ENCODE measurements at places on chromosomes 12 and 14.

- no peaks in the 10 kb centered on the region for H3K4me1 ChIP-seq
- no peaks in the 10 kb centered on the region for H3K36me3 ChIP-seq
- H3K27ac ChIP-seq: peak overlapping the region; percentile 34
- no peak for DNase-seq
- peak overlapping the region; percentile 27 for H3K4me3 ChIP-seq
Observed at GRCh38 chr14:56310643-56311042, 192.4 kb downstream of the PELI2 start.

GRCh38 chr14:72450473-72451044 is 443.3 kb downstream of the DPF3 start:
- H3K27me3 ChIP-seq: no peaks in the 10 kb centered on the region
- DNase-seq: no peak

DNA sequence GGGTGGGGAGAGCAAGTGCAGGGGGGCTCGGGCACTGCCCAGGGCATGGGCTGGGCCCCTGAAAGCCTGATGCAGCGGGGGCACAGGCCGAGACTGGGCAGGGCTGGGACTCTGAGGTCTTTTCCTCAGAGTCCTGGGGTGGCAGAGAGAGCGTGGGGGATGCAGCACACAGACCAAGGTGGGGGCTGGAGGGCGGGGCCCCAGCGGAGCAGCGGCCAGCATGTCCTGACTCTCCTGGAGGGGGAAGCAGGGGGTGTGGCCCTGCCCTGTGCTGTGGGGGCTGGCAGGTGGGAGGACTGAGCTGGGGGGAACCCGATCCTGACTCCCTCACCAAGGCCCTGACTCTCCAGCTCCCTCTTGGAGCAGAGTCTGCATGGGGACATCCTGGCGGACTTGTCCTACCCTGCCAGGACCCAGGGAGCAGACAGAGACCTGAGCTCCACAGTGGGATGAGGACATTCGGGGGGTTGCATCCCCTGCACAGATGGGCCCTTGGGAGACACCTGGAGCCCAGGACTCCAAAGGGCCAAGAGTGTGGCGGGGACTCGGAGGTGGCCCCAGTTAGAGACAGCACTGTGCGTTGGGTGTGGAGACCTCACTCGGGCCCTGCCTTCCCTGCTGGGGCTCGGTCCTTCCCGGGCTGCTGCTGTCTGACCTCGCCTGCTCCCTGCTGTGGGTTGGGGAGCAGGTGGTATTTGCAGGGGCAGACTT is 326.1 kb downstream of the TMEM121 start:
- no peaks in the 10 kb centered on the region for H3K27me3 ChIP-seq
- no peaks in the 10 kb centered on the region for H3K36me3 ChIP-seq
- no peaks in the 10 kb centered on the region for H3K4me1 ChIP-seq
- H3K4me3 ChIP-seq: no peak overlapping the region
- no peak overlapping the region for H3K27ac ChIP-seq

DNA sequence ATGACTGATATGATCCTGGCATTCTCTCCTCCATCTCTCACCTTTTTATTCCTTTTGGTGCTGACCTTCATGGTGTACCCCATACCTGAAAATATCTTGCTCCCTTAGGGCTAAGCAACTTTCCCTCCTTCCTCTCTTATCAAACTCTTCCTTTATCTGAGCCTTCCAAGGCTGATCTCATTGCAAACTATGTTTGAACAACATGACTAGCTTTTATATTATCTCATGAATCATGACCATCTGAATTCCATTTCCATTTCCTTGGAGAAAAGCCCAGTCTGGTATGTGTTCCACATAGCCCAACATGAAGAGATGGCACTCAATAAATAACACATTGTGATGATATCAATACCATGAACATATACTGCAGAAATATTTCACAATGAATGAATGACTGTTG is 111.6 kb downstream of the TSPAN8 start:
- H3K4me1 ChIP-seq: no peaks in the 10 kb centered on the region
- no peaks in the 10 kb centered on the region for H3K36me3 ChIP-seq
- H3K4me3 ChIP-seq: no peak overlapping the region
- no peaks in the 10 kb centered on the region for H3K27me3 ChIP-seq
- H3K27ac ChIP-seq: no peak overlapping the region

DNA sequence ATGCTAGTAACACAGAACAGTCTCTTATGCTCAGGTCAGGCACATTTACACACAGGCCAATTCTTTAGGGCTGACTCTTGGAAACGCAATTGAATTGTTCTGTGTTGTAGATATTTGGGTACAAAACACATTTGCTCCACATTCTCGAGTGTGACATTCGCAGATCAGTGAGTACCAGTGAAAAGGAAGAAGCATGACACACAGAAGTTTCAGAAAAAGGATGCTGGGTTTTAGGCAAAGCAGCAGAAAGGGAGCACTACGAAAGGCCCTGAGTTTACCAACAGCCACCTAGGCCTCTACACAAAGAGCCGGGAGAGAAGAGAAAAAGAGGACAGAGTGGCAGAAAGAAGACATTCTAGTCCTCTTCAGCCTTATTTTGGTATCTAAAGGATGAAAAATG is 254.4 kb upstream of the BTG1 start:
- H3K4me1 ChIP-seq: no peaks in the 10 kb centered on the region
- H3K27ac ChIP-seq: no peak overlapping the region
- no peak overlapping the region for H3K4me3 ChIP-seq
- H3K36me3 ChIP-seq: no peaks in the 10 kb centered on the region
- H3K27me3 ChIP-seq: no peaks in the 10 kb centered on the region

DNA sequence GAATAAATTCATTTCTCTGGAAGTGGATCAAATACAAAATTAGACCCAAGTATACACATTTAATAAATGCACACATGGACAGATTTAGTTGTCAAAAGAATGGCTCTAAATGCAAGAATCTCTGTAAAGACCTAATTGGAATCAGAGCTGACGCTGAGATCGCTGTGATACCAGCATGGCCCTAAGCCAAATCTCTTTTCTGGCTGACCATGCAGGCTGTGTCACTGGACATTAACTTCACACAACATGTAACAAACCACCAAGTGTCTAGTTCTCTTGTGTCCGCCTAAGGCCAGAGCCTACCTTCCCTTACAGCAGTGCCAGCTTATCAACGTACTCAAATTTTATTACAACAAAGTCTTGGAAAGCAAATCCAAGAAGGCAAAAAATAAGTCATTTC is 127.5 kb downstream of the MED13L start:
- no peak overlapping the region for H3K27ac ChIP-seq
- H3K27me3 ChIP-seq: no peaks in the 10 kb centered on the region
- no peak overlapping the region for H3K4me3 ChIP-seq
- no peaks in the 10 kb centered on the region for H3K36me3 ChIP-seq

DNA sequence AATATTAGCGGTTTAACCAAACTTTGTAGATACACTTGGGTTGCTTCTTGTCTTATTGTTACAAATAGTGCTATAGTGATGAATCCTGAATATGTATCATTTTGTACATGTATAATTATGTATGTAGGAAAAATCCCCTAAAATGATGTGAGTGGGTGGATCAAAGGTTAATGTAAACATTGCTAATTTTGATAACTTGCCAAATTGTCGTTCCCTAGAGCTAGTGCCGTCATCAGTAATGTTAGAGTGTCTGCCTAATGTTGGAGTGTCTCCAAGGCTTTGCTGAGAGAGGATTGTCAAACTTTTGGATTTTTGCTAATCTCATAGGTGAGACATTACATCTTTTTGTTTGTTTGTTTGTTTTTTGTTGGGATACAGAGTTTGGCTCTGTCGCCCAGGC is 44.4 kb downstream of the AEBP2 start:
- H3K27ac ChIP-seq: peak overlapping the region; percentile 30
- peaks cover 10% of the 10 kb centered on the region for H3K4me1 ChIP-seq
- H3K36me3 ChIP-seq: peaks cover 4% of the 10 kb centered on the region
- DNase-seq: no peak
- no peak overlapping the region for H3K4me3 ChIP-seq
- no peaks in the 10 kb centered on the region for H3K27me3 ChIP-seq

- no peaks in the 10 kb centered on the region for H3K36me3 ChIP-seq
- H3K4me3 ChIP-seq: no peak overlapping the region
- no peaks in the 10 kb centered on the region for H3K4me1 ChIP-seq
- H3K27me3 ChIP-seq: no peaks in the 10 kb centered on the region
- no peak overlapping the region for H3K27ac ChIP-seq
Observed at GRCh38 chr12:67415473-67415872, 146.3 kb downstream of the CAND1 start.

- peaks cover 10% of the 10 kb centered on the region for H3K4me1 ChIP-seq
- no peaks in the 10 kb centered on the region for H3K36me3 ChIP-seq
- peak overlapping the region; percentile 73 for H3K27ac ChIP-seq
- no peaks in the 10 kb centered on the region for H3K27me3 ChIP-seq
- H3K4me3 ChIP-seq: no peak overlapping the region
Observed at GRCh38 chr14:94598816-94599655, 13.2 kb upstream of the SERPINA3 start.

DNA sequence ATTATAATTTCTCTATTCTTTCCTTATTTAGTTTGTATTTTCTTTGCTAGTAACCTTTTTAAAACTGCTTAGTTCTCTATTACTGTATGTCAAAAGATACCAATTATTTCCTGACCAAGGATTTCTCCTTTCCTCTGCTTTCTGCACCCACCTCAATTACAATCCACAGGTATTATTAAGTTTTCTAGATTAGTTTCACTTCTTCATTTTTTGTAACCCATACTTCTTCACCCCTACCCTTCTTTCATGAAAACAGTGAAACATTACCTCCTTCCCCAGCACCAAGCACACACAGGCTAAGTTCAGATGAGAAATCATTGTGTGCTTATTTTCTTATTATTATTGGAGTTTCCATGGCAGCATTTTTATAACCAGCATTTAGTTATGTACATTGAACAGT is 318.5 kb upstream of the MDGA2 start:
- H3K36me3 ChIP-seq: no peaks in the 10 kb centered on the region
- H3K4me1 ChIP-seq: no peaks in the 10 kb centered on the region
- no peak for DNase-seq
- H3K4me3 ChIP-seq: no peak overlapping the region
- no peaks in the 10 kb centered on the region for H3K27me3 ChIP-seq
- H3K27ac ChIP-seq: no peak overlapping the region

DNA sequence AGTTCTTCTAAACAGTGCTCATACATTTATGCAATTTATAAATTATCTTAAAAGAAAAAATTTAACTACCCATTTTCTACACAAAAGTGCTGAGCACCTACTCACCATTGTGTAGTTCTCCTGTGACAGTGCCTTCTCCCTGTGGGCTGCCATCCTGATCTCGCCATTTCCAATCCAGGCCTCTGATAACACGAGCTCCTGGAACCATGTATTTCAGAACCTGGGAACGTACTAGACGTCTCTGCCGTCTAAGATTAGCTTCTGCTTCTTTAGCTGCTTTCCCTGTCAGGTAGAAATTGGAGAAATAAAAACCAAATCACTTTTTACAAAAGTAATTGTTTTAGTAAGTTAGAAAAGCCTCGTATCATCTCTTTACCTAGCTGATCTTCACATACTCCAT is 74.5 kb downstream of the HECTD1 start:
- no peak for DNase-seq
- peaks cover 68% of the 10 kb centered on the region for H3K36me3 ChIP-seq
- no peaks in the 10 kb centered on the region for H3K4me1 ChIP-seq

DNA sequence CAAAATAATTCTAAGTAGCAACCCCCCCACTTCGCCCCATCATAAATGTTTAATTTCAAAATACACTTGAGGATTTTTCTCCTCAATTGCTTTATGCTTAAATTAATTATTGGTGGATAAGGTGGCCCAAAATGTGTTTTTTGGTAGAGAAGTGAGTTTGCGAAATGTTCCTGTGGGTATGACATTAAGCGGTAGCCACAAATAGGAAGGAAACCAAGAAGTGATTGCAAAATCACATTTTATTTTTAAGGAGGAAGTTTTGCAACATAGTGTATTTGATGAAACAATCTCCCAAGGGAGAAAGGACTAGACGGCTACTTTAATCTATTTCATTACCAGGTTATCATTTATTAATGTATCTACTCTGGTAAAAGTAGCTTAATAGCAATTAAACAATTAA is 25.5 kb downstream of the SLC25A3 start:
- H3K27me3 ChIP-seq: no peaks in the 10 kb centered on the region
- H3K4me1 ChIP-seq: no peaks in the 10 kb centered on the region
- H3K27ac ChIP-seq: no peak overlapping the region
- no peak overlapping the region for H3K4me3 ChIP-seq
- DNase-seq: no peak

DNA sequence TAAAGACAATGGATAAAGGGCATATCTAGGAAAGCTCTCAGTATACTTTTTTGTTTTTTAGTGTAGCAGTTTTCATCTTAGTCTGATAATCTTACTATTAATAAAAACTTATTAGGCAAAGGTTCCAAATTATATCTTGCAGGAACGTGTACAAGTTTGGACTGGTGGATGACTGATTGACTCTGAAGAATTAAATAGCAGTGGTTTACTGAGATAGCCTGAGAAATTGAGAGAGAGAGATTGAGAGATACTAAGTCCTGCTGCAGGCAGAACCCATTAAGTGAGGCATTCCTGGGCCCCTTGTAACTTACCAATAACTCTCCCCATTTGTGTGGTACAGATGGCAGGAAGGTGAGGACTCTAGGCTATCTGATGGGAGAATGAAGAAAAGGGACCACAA is 80.2 kb upstream of the SLC38A2 start:
- no peaks in the 10 kb centered on the region for H3K27me3 ChIP-seq
- DNase-seq: no peak

DNA sequence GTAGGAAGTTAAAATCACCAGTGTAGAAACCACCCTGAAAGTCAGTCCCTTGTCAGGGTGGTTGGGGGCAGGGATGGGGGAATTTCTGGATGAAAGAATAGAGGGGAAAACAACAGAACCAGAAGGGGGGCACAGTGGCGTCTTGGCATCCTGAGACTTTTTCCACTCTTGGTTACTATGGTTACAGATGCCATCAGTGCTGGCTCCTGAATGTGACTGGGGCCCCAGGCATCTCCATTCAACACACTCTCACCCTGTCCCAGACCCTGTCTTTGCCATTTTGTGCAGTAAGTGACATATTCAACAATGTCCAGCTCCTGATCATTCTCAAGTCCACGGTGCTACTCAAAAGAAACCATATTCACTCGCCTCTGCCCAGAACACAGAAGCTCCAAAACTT is 11.3 kb downstream of the KCNK10 start:
- H3K4me1 ChIP-seq: no peaks in the 10 kb centered on the region
- DNase-seq: no peak
- H3K27me3 ChIP-seq: no peaks in the 10 kb centered on the region
- no peak overlapping the region for H3K4me3 ChIP-seq

GRCh38 chr14:23653051-23653450 is 16.9 kb downstream of the DHRS2 start:
- DNase-seq: no peak
- no peaks in the 10 kb centered on the region for H3K27me3 ChIP-seq
- no peak overlapping the region for H3K4me3 ChIP-seq
- H3K27ac ChIP-seq: no peak overlapping the region
- no peaks in the 10 kb centered on the region for H3K36me3 ChIP-seq

DNA sequence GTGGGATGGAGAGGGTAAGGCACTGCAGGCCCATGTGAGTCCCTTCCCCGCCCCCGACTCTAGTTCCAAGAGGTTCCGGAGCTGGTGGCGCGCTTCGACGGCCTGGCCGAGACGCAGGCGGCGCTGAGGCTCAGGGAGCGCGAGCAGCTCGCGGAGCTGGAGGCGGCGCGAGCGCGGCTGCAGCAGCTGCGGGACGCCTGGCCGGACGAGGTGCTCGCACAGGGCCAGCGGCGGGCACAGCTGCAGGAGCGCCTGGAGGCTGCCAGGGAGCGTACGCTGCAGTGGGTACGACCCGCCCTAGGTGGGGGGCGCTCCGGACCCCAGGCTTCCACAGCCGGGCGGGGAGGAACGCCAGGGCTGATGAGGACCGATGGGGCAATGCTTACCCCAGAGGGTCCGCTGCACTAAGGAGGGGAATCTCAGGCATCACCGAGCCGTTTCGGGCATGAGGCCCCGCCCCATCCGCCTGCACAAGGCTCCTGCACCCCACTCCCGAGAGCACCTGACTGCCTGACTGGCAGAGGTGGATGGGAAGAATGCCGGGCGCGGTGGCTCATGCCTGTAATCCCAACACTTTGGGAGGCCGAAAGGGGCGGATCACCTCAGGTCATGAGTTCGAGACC is 4.9 kb downstream of the CFAP73 start:
- H3K4me1 ChIP-seq: peaks cover 9% of the 10 kb centered on the region
- H3K27me3 ChIP-seq: no peaks in the 10 kb centered on the region
- DNase-seq: no peak
- peaks cover 18% of the 10 kb centered on the region for H3K36me3 ChIP-seq
- no peak overlapping the region for H3K27ac ChIP-seq

Data from ascending aorta (tissue), 2 donors.